WERI-Rb-1 (cell line): ENCODE measurements at places on chromosomes 3 and 15.

DNA sequence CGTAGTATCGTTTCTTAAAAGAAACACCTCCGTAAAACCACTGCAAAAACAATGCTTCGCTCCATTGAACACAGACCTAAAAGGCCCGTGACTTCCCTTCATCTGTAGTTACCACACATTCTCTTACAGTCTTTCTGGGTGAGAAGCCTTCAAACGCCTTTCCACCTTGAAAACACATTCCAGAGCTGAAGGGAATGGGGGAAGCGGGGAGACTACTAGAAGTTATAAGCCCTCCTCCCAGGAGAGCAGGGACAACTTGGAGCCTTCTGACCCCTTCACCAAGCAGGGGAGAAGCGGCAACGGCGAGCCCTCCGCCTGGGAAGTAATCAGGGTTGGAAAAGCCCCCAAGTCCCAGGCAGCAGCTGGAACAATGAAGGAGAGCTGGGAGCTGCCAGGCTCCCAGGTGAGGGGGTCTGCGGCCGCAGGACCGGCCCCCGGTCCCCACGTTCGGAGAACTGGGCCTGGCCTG, 461 bp downstream of the SECISBP2L start:
- no peak for DNase-seq

- no peak for DNase-seq
Observed at GRCh38 chr3:62723914-62724217, 151.3 kb downstream of the CADPS start.

DNA sequence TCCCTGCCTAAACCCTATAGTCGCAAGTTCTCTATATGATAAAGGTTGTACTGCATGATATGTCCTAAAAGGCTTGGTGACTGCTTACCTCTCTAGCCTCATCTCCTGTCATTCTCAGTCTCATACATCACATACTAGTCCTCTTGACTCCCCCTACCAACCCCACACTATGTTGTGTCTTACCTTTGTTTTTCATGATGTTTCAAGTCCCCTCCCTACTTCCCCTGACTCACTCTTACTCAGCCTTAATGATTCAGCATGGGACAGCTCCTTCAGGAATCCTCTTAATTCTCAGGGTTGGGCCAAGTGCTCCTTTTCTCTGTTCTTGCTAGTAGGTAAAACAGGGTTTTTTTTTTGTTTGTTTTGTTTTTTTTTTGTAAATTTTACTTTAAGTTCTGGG, 49.6 kb downstream of the SLMAP start:
- DNase-seq, result no peak

DNA sequence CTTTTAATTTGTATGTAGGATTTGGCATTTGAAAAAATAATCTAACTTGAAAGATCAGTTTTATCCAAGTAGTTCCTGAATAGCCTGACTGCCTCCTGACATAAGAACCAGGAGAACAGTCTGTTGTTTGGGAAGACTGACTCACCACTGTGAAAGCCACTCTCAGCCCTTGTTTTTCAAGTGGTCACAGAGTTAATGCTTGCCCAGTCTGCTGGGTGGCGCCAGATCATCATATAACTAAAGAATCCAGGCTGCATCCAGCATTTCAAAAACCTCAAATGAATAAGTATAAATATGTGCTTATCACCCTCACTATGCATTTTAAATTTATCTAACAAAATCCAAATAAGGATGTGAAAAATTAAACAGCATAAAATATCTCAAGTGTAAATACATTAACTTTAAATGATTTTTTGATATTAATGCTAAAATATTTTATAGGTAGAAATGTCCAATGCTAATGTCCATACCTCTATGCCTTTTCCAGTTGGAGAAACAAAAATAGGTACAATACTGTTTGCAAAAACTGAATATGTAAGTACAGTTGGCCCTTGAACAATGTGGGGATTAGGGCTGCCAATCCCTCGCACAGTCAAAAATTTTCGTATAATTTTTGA, 26.9 kb upstream of the ZBBX start:
- peak; percentile 54 for DNase-seq

DNA sequence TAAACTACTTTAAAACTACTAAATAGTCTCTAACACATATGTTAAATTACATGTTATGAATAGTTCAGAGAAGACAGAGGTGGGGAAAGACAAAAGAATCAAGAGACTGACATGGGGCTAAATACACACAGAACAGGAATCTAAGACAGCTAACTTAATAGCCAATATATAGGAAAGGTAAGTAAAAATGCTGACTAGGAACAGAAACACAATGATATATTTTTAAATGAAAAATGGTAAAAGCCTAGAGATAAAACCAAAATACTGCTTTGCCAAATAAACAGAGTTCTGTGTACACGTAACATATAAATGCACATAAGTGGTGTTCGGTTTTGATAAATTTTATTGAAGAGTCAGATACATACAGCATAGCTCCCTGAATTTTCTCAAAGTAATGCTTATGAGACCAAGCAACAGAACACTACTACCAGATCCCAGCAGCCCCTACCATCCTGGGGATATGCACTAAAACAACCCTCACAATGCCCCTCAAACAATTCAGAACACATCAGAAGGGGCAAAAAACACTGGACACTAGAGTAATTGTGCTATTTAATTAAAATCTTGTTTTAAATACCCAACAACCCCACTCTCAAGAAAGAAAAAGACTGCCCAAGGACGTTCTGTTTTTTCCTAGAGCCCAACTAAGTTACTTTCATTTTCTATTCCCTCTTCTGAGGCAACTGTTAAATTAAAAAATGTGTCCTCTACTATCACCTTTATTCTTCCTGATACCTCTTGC, 121.1 kb downstream of the ADAM10 start:
- DNase-seq, result no peak

GRCh38 chr15:37009288-37009687, 91.1 kb downstream of the MEIS2 start:
- no peak for DNase-seq
